D341Med (cell line): ENCODE measurements at places on chromosomes 12 and 14.

DNA sequence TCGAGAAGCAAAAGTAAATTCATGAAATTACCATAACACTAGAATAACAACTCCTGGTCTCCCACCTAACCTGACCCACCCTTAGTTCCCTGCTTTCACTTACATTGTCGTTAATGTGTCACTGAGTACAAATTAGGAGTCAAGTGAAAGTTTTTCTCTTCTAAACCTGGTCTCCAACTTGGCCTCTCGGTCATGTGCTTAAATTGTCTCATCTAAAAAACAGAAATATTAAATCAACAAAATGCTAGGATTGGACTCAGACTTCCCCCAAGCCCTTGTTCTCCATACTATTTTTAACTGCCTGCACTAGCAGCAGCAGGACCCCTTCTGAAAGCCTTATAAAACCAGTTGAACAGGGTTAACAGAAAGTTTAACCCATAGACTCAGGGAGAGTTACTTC is 1.8 kb upstream of the BTG1 start:
- DNase-seq = no peak

DNA sequence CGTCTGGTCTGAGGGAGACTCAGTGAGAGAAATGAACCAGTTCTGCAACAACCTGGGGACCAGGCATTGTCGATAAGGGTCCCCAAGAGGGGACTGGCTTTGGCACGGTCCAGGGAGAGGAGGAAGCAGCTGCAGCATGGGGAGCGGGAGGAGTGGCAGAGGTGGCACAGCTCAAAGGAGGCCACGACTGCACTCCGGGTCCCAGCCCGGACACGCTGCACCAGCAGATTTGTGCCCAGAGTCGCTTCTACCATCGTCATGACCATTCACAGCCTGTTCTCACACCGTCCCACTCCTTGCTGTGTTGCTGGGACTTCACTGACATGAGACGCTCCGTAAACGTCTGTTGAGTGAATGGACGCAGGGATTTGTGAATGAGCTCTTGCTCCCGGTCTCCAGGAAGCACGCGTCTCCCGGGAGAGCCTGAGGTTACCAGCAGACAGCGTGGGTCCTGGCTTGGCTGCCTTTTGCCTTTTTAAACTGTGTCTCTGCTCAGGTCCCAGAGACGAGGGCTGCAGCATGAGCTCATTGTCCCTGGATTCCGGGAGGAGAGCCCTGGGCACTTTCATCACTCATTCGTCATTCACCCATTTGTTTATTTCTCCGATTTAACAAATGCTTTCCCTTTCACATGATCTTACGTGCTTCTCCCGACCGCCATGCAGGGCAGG is 137.0 kb downstream of the PIWIL1 start:
- no peak for DNase-seq

DNA sequence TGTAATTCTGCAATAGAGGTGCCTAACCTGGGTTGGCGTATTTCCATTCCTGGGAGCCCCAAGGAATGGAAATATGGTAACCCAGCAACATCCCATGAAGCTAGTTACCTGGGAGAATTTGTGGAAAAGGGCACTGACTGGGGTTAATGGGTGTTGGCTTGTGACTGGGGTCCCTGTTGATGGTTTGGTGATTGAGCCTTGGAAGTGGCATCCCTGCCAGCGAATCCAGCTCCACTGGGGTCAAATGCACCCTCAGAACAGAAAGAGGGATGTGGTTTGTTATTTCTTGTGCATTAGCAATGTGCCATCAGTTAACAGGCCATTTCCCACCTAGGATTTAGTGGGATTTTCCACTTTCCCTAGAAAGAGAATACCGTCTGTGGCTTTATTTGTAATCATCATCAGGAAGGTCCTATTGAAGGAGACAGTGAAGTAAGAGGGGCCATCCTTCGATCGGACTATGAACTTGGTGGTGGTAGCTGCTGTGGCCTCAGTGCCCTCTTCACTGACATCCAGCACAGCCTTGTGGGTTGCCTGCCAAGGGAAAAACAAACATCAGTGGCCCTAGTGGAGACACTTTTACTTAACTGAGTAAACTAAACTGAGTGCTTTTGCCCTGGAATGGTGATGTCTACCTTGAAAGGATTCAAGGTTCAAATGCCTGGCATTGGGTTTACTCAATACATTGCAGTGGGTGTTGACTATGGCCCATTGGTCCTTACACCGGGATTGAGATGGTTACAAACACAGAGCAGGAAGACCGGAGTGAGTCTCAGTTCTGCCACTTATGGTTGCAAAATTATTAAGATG is 10.4 kb upstream of the SERPINA11 start:
- no peak for DNase-seq

- DNase-seq = no peak
Measured at GRCh38 chr12:91507754-91508153, 325.1 kb upstream of the DCN start.
